ENCODE measurements at places on chromosomes 12 and 14. TPM values are rescaled to one million over a fixed set of nuclear protein-coding genes. Genes with fewer than 3 reads are reported as not detected.

DNA sequence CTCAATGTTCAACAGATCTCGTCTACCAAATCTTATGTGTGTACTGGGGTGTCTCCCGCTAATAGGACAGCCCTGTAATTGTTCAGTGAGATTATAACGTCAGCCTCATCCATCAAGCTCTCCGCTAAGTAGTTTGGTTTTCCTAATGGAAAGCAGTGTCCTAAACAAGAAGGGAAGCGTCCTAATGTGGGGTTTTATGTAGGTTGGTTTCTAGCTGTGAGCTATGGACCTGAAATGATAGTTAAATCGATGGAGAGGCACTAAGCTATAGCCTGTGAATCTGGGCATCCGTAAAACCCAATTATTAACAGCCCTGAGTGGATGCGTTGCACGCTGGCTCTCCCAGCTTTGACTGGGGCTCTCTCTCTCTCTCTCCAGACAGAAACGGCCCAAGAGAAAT is 9.2 kb upstream of the MAP1LC3B2 start:
- no peak for DNase-seq
- no peak overlapping the region for H3K4me3 ChIP-seq
- no peak overlapping the region for H3K27ac ChIP-seq
- no peaks in the 10 kb centered on the region for H3K36me3 ChIP-seq
- peaks cover 14% of the 10 kb centered on the region for H3K4me1 ChIP-seq

ARMH4 gene
- total RNA-seq: 10.7 TPM

TMPRSS12 gene
- total RNA-seq: not detected

DNA sequence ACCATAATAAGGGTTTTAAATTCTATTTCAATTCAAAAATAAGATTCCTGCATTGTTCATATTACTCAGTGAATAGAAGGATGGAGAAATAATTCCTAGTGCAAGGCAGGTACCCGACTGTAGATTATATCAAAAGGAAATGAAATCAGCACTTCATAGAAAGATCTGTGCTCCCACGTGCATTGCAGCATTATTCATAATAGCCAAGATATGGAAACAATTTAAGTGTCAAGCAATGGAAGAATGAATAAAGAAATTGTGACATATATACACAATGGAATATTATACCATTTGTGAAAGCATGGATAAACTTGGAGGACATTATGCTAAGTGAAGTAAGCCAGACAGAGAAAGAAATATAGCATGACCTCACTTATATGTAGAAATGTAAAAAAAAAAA is 53.8 kb downstream of the SLC6A15 start:
- no peak overlapping the region for H3K4me3 ChIP-seq
- no peak for DNase-seq
- no peaks in the 10 kb centered on the region for H3K4me1 ChIP-seq
- H3K36me3 ChIP-seq: no peaks in the 10 kb centered on the region
- no peaks in the 10 kb centered on the region for H3K27me3 ChIP-seq

GRCh38 chr12:58916921-58917511 is 3.3 kb downstream of the LRIG3 start:
- H3K27me3 ChIP-seq: no peaks in the 10 kb centered on the region
- no peak overlapping the region for H3K4me3 ChIP-seq
- H3K27ac ChIP-seq: peak overlapping the region; percentile 32
- peaks cover 6% of the 10 kb centered on the region for H3K36me3 ChIP-seq

DNA sequence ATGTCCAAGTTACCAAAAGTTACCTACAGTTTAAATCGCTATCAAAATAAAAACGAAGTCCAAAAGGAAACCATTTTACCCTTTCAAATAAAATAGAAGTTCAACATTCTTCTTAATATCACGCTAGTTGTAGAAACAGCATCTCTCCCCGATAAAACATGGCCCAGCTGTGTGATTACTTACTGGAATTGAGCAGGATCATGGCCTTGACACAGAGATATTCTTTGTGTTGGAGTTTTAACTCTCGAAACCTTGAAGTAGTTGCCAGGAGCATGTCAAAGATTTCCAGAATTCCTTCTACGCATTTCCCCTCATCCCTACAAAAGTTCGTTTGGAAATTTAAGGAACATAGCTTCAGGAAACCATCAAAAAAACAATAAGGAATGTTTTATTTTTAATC is 44.8 kb downstream of the ESR2 start:
- no peaks in the 10 kb centered on the region for H3K27me3 ChIP-seq
- DNase-seq: no peak
- no peak overlapping the region for H3K27ac ChIP-seq
- H3K36me3 ChIP-seq: no peaks in the 10 kb centered on the region
- H3K4me1 ChIP-seq: no peaks in the 10 kb centered on the region

- H3K27ac ChIP-seq: no peak overlapping the region
- H3K4me3 ChIP-seq: no peak overlapping the region
- DNase-seq: no peak
- peaks cover 32% of the 10 kb centered on the region for H3K4me1 ChIP-seq
- no peaks in the 10 kb centered on the region for H3K27me3 ChIP-seq
Measured at GRCh38 chr12:52054833-52055730, 3.8 kb downstream of the NR4A1 start.

KCNH5 gene
- total RNA-seq: not detected

DNA sequence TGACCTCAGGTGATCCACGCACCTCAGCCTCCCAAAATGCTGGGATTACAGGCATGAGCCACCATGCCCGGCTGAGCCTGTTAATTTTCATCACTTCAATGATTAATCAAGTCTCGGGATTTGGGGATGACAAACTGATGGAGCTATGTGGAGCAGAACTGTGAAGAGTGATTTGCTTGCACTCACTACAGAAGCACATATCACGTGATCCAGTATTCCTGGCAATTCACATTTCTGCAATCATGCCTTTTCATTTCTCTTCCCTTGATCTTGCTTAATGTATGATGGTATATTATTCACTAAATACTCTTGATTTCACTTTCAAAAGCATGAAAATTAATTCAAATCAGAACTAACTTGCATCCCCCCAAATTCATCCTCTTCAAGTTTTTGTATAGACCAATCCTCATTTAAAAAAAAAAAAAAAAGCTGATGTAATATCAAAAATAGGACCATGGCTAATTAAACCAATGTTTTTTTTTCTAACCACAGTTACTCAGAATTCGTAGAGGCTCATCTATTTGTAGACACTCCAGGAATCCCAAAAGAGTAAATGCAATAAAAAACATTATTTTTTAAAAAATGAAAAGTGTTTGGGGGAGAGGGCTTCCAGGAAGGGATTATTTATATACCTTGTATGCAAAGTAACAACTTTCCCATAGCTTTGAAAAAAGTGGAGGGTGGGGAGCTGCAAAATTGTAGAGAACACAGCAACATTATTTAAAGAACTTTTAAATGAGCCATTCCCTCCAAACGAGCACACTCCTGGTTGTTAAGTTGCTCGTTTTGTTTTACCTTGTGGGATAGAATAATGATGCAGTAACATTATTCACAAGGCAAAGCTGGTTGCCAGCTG is 7.0 kb upstream of the ATXN2 start:
- H3K36me3 ChIP-seq: no peaks in the 10 kb centered on the region
- H3K4me1 ChIP-seq: no peaks in the 10 kb centered on the region
- no peaks in the 10 kb centered on the region for H3K27me3 ChIP-seq
- no peak overlapping the region for H3K27ac ChIP-seq
- H3K4me3 ChIP-seq: no peak overlapping the region
- DNase-seq: no peak

PRR4 gene
- 2.1 TPM for total RNA-seq

DNA sequence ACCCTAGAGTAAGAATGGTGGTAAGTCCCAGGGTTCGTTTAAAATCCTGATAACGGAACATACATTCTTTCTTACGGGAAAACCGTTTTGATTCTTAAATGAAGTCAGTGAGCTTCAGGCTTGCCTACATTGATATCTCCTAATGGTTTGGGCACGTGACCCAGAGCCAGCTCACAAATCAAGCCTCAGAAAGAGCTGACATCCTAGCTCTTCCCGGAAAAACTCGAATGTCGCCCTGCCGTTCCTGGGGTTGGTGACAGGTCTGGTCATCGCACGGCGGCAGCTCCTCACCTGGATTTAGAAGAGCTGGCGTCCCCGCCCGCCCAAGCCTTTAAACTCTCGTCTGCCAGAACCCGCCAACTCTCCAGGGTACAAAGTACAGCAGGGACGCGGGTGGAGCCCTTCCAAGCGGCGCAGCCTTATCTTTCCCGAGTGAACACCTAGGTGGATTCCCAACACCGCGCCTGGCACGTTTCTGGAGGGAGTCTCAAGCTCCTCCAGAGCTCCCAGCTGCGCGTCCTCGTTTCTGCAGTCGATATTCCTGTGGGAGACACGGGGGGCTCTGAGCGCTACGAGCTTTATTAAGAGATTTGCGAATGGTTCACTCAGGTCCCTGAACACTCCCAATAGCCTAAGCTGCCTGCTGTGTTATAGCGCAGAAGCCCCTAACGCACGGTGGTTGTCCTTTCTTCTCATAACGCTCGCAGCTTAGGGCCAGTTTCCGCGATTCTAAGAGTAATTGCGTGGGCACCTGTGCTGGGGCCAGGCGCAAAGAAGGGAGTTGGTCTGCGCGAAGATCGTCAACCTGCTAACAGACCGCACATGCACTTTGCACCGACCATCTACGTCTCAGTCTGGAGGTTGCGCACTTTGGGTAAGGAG is at the start of gene SSTR1:
Gene SSTR1, plus strand, starts transcription at position 169 of the 882 bp plus-strand sequence. CDS start 1,486 bp downstream, outside the sequence.
- peaks cover 4% of the 10 kb centered on the region for H3K4me1 ChIP-seq
- DNase-seq: no peak
- no peaks in the 10 kb centered on the region for H3K36me3 ChIP-seq

PPP4R4 gene
- total RNA-seq: not detected

ARHGAP9 gene
- 3.9 TPM for total RNA-seq

DNA sequence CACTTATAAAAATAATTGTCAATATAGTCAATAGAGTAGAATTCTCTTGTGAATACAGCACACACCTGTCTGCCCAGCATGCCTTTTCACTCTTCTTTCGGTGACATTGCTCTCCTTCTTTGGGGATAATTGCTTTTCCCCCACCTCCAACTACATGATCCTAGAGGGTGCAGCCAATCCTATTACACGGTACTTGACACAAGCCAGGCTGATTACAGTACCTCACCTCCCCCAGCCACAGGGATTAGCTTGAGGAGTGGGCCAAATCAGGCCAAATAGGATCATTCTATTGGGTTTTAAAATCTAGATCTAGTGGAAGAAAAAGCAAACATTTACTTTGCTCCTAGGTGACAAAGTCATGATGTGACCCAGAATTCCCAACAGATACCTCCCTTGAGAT is 16.8 kb upstream of the NFYB start:
- no peaks in the 10 kb centered on the region for H3K36me3 ChIP-seq
- no peak for DNase-seq
- H3K27me3 ChIP-seq: no peaks in the 10 kb centered on the region
- no peak overlapping the region for H3K4me3 ChIP-seq

GRCh38 chr14:34043627-34044372 is 92.9 kb upstream of the EGLN3 start:
- no peaks in the 10 kb centered on the region for H3K27me3 ChIP-seq
- no peak overlapping the region for H3K4me3 ChIP-seq
- H3K36me3 ChIP-seq: no peaks in the 10 kb centered on the region
- DNase-seq: no peak

- no peaks in the 10 kb centered on the region for H3K27me3 ChIP-seq
- peaks cover 45% of the 10 kb centered on the region for H3K4me1 ChIP-seq
- H3K4me3 ChIP-seq: no peak overlapping the region
- DNase-seq: no peak
- peaks cover 1% of the 10 kb centered on the region for H3K36me3 ChIP-seq
- no peak overlapping the region for H3K27ac ChIP-seq
Measured at GRCh38 chr12:11688379-11688778, 38.9 kb downstream of the ETV6 start.

DNA sequence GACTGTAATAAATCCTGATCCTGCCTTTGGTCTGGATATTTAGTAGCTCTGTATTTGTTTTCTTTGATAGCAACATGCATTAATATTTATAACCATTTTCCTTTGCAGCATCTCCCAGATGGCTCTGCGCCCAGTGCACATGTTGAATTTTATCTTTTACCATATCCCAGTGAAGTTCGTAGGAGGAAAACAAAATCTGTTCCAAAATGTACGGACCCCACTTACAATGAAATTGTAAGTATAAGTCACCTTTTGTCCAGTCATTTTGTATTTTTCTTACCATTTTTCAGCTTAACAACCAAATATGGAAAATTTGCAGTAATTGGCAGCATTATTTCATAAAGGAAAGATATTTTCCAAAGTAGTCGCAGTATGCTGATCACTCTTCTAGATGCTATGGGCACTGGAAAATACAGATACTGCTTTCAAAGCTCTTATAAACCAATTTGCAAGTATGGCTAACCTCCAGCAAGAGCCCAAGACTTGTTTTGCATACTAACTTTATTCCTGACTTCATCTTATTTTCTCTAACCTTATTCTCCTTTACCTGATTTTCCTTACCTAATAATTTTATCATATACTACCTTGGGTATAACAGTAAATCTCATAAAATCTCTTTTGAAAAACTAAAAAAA is 97.4 kb downstream of the PLCZ1 start:
- H3K4me1 ChIP-seq: peaks cover 9% of the 10 kb centered on the region
- no peaks in the 10 kb centered on the region for H3K36me3 ChIP-seq
- H3K27me3 ChIP-seq: no peaks in the 10 kb centered on the region
- H3K27ac ChIP-seq: no peak overlapping the region

DNA sequence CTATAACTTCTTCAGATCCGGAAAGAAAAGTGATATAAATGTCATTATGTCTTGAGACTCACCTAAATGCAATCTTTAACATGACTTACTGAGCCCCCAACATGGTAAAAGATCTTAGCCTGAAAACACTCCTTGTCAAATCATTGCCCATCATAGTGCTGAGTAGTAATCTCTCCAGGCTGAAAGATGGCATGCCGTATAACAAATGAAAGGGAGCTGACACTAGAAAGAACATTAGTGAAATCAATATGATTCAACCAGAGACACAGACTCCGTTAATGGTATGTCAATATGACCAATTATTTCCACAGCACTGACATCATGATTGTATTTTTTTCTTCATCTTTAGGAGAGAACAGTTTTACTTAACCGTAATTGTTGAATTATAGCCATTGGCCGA is 54.4 kb downstream of the BICD1 start:
- H3K4me1 ChIP-seq: no peaks in the 10 kb centered on the region
- no peaks in the 10 kb centered on the region for H3K27me3 ChIP-seq
- H3K4me3 ChIP-seq: no peak overlapping the region
- DNase-seq: no peak
- H3K27ac ChIP-seq: no peak overlapping the region
- no peaks in the 10 kb centered on the region for H3K36me3 ChIP-seq

SLC5A8 gene
- not detected for total RNA-seq

NT5DC3 gene
- total RNA-seq: 4.0 TPM

PROX2 gene
- not detected for total RNA-seq

DNA sequence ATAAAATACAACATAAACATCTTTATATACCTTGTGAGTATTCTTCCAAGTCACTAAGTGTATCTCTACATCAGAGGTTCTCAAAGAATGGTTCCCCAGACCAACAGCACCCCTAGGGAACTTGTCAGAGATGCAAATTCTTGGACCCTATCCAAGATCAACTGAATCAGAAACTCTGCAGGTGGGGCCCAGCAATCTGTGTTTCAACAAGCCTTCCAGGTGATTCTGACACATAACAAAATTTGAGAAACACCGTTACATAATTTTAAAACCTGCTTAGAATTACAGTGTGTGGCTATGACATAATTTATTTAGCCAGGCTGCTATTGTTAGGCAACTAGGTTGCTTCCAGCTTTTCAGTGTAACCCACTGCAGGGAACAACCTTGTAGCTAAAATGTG is 49.8 kb downstream of the NTN4 start:
- peak overlapping the region; percentile 86 for H3K27ac ChIP-seq
- no peak overlapping the region for H3K4me3 ChIP-seq
- no peaks in the 10 kb centered on the region for H3K36me3 ChIP-seq
- H3K4me1 ChIP-seq: peaks cover 38% of the 10 kb centered on the region
- no peak for DNase-seq
- no peaks in the 10 kb centered on the region for H3K27me3 ChIP-seq

Measured in heart left ventricle (tissue), 16 donors.